ENCODE measurements at places on chromosomes 6 and 20.

DNA sequence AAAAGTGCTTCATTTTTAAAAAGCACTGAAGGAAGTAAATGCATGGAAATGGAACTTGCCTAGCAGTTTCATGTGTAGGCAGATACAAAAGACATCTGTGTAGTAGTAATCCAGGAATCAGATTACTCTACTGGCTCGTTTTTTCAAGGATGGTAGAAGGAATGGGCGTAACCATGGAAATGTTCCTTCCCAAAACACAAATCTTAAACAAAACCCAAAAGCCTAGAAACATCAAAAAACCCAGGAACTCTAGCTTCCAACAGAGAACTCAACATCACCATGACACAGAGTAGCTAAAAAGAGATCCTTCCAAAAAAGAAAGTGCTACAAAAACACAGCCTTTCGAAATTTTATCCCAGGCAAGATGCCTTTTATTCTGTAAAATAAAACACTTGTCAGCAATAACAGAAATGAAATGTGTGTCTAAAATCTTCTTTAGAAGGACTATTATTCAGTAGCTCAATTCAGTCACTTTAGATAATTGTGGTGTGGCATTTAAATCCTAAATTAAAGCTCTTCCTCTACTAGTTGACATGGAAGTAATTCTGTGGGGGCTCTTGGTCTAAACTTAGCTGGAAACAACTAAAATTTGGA, 81.7 kb downstream of the FAM217A start:
- DNase-seq, result no peak

- no peak for DNase-seq
These were observed 977 bp downstream of the MEI4 start for GRCh38 chr6:77653816-77654215.

- no peak for DNase-seq
These were observed 48.7 kb upstream of the DACT2 start for GRCh38 chr6:168368066-168368820.

DNA sequence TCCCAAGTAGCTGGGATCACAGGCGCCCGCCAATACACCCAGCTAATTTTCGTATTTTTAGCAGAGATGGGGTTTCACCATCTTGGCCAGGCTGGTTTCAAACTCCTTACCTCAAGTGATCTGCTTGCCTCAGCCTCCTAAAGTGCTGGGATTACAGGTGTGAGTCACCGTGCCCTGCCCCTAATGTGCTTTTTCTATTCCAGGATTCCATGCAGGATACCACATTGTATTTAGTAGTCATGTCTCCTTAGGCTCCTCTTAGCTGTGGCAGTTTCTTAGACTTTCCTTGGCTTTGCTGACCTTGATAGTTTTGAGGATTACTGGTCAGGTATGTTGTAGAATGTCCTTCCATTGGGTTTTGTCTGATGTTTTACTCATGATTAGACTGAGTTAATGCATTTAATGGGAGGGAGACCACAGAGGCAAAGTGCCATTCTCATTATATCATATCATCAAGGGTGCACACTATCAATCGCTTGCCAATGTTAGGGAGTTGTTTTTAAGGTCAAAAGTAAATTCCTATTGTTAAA, 39.6 kb upstream of the TNFAIP3 start:
- no peak for DNase-seq

DNA sequence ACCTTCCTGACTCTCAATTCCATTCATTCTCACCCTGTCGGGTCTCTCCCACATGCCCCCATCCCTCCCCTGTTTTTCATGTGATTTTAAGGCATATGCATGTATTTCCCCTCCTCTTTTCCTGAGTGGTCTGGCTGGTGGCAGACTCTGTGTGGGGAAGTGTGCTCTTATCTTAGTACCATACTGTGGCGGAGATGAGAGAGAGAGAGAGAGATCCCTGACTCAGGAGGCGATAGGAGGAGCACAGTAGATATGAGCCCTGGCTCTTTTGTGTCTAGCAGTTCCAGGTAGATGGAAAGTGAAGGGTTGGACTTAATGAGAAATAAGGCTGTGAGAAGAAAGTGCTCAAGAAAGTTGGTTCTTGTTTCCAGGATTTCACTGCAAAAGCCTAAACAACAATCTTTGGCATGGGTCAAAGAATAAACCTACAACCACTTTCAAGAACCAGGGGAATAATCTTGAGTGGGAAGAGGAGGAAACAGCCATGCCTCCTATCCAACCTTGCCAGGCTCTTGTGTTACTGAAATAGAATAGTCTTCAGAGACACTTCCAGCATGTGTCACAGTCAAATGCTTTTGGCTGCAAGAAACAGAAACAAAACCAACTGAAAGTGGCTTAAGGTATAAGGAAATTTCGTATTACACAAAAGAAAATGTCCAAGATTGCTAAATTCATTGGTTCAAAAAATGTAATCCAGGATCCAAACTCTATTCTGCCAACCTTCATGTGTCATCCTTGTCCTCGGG, 123.8 kb upstream of the MYLIP start:
- no peak for DNase-seq

DNA sequence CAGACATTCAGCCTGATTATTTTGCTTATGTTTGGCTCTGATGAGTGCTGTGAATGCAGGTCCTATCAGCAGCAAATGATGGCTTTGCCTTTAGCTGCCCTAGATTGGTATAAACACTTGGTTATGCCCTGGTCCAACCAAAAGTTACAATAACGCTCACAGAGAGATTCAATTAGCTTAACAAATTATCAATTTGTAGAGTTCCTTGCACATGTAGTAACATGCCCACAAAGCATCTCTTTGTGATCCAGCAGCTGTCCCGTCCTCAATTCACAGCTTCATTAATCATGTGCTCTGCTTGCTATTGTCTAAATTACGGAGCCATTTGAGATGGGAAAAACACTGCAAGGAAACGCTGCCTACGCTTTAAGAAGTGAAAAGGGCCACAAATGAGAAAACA, 457.9 kb downstream of the HDGFL1 start:
- DNase-seq, result no peak

GRCh38 chr6:41607736-41608135, 30.5 kb upstream of the MDFI start:
- no peak for DNase-seq

GRCh38 chr6:157649311-157650260, 173.5 kb upstream of the SNX9 start:
- DNase-seq, result no peak

GRCh38 chr6:21079468-21080048, 514.0 kb upstream of the SOX4 start:
- no peak for DNase-seq

GRCh38 chr6:16129623-16130401, 926 bp downstream of the MYLIP start:
- DNase-seq, result no peak

GRCh38 chr20:63699466-63700198, 3.2 kb downstream of the TNFRSF6B start:
- no peak for DNase-seq

Data from stimulated activated CD8-positive, alpha-beta memory T cell treated with anti-CD3 and anti-CD28 coated beads, Interleukin-7, amount 100 ng/mL, for 4 hours (primary cell).